Stimulated activated CD4-positive, alpha-beta T cell treated with anti-CD3 and anti-CD28 coated beads, Interleukin-4, amount 100 ng/mL, for 24 hours (primary cell): ENCODE measurements at places on chromosomes 5 and 9.

DNA sequence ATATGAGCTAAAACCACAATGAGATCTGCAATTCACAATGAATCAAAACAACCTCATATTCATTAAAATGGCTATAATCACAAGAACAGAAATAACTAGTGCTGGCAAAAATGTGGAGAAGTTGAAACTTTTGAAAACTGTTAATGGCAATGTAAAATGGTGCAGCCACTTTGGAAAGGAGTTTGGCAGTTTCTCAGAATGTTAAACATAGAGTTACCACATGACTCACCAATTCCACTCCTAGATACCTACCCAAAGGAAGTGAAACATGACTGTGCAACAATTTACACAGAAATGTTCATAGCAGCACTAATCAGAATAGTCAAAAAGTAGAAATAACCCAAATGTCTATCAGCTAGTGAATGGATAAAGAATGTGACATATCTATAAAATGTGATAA, 862.2 kb downstream of the DTWD2 start:
- no peak for DNase-seq

GRCh38 chr9:136691316-136692184, 4.3 kb upstream of the AGPAT2 start:
- DNase-seq: no peak

DNA sequence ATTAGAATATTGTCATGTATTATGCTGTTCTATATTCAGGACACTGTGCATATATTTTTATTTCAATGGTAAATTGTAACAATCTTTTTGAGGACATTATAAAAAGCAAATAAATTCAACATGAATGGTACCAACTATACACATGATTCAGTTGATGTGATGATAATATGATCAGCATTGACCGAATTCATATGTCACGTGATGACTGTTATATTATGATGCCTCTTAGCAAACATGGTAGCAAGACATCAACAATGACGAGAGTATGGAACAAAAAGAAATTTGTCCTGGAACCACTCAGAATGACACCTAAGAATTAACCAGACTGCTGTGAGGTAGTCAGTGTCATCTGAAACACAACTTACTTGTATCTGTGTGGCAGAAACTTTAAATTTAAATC, 161.5 kb upstream of the OR13F1 start:
- no peak for DNase-seq

DNA sequence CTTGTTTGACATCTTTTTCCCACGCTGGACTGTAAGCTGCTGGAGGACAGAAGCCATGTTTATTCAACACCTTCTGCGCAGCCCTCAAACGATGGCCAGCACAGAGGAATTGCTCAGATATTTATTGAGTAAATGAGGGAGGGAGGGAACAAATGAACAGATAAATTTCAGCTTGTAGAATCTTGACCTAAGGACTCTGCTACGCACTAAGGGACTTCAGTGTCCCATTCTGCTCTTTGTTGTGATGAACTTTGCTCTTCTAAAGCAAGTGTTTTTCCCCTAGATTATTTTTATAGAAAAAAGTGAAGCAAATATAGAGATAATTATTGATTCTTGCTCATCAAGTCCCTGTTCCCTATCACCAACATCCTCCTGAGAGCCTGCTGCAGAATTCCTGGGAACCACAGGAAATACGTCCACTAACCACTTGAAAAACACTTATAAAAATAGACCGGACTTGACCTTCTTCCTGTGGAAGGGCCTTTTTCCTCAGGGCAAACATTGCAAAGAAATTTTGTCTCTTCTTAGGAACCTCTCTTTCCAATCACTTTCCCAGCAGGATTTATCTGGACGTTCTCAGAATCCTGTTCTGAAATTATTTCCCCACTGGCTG, 54.9 kb downstream of the FGF1 start:
- no peak for DNase-seq

DNA sequence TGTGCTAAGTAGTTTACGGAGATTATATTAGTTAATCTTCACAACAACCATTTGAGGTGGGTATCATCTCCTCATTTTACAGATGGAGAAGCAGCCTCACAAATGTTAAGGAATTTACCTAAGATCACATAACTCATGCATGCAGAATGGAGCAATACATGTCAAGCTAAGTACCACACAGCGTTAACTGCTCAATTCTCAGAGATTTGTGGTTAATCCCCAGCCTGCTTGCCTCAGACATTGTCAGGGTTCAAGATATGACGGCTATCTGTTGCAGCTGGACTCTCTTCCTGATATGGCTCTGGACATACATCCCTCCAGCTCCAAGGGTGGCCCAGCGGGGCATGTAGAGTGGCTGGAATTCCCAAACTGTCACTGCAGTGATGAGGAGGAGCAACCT, 7.3 kb upstream of the ZNF346 start:
- no peak for DNase-seq

- DNase-seq: no peak
Observed at GRCh38 chr9:136031741-136032730, 63.1 kb downstream of the NACC2 start.

DNA sequence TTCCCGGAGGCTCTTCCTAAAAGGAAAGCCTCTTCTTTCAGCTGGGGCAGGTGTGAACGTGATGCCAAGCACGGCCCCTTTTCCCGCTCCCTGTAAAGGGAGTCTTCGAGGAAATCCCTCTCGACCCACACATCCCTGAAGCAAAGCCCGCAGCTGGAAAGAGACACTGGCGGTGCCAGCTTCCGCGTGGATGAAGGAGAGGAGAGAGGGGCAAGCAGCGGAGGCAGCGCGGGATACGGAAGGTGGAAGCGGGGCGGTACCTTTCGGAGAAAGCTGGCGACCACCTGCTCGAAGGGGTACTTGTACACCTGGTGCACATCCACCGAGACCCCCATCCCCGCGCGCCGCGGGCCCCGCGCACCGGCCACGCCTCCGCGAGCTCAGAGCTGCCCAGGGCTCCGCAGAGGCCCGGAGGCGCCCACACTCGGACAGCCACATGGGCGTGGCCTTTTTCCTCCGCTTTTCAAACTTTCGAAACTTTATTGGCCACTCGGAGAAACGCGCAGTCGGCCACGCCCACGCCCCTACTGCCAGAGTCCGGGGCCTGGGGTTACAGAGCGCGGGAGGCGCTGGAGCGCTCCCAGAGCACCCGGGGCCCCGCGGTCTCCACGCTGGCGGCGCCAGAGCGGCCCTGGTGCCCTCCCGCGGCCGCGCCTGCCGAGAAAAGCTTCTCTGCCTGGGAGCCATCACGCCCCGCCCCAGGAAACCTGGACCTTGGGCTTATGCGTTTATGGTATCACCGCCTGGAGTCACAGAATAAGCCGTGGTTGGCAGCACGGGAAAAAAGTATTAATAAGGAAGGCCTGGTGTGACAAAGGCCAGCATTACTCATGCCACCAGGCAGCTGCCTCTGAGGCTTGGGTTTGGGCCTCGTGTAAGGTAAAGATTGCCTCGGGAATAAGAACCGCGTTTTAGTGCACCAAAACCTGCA, at the start of gene PRELID2:
Gene PRELID2, minus strand, starts transcription at position 426 of the 931 bp plus-strand sequence. Its CDS starts 91 bp downstream, at position 335.
- peak; percentile 37 for DNase-seq

- no peak for DNase-seq
Observed at GRCh38 chr5:36880761-36881160, 4.2 kb downstream of the NIPBL start.

- DNase-seq: no peak
Observed at GRCh38 chr5:149603920-149604319, 22.6 kb downstream of the ARHGEF37 start.
